ENCODE measurements at places on chromosomes 4 and X.

DNA sequence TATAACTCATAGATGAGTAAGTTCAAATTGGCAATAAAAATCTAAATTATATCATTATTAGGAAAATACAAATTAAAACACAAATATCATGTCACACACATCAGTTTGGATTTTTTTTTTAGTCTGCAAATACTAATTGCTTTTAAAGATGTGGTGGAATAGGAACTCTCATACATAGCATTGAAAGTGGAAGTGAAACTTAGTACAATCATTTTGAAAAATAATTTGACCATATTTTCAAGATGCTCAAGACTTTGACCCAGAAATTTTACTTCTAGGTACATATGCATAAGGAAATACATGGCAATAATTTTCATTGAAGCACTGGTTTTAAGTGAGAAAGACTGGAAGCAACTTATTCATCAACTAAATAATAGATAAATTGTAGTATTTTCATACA, 147.5 kb upstream of the SMIM31 start:
- no peak for DNase-seq

DNA sequence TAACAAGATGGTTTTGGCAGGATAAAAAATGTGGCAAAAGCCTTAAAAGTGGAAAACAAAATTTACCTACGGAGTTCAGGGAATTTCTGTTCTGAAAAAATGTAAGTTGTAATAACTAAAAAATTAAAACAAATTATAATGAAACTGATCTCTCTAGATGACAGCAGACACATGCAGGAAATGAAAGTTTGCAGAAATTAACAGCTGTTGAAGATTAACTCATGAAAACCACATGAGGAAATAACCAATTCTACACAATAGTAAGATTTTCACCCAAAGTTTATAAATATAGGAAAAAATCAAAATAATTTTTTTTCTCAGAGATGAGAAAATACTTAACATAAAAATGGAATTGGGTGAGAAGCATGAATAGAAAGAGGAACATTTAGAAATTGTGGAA, 47.5 kb upstream of the UGT2B15 start:
- DNase-seq = no peak

GRCh38 chr4:41069838-41070237, 144.5 kb downstream of the APBB2 start:
- no peak for DNase-seq

DNA sequence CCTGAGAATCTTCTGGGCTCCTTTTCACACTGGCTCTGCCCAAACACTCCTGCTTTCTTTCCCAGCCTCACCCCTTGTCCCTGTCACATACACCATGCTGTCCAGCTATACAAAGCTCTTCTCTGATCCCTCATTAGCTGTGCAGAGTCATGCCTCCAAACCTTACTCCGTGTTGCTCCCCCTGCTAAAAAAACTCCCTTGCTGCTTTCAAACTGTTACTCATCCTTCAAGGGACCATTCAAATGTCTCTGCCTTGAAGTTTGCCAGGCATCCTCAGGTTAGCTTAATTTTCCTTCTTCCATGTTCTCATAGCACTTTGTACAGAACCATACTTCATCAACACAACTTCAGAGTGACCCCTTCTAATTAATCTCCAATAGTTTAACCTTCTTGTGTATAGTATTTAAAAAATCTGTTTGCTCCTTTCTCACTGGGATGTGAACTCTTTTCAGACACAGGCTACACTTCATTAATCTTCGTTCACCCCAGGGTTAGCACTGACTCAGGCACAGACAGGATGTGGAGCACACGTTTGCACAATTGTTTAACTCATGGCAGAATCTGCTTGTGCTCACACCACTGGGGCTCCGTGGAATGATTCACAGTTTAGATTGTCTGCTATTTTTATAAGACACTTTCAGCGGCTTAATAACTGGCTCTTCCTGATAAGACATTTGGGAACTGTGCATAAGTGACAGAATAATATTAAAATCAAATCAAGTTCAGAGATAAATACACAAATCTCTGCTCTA, 21.4 kb upstream of the SEL1L3 start:
- no peak for DNase-seq

- DNase-seq = no peak
These were observed 14.5 kb downstream of the TNIP2 start for GRCh38 chr4:2741626-2742025.

DNA sequence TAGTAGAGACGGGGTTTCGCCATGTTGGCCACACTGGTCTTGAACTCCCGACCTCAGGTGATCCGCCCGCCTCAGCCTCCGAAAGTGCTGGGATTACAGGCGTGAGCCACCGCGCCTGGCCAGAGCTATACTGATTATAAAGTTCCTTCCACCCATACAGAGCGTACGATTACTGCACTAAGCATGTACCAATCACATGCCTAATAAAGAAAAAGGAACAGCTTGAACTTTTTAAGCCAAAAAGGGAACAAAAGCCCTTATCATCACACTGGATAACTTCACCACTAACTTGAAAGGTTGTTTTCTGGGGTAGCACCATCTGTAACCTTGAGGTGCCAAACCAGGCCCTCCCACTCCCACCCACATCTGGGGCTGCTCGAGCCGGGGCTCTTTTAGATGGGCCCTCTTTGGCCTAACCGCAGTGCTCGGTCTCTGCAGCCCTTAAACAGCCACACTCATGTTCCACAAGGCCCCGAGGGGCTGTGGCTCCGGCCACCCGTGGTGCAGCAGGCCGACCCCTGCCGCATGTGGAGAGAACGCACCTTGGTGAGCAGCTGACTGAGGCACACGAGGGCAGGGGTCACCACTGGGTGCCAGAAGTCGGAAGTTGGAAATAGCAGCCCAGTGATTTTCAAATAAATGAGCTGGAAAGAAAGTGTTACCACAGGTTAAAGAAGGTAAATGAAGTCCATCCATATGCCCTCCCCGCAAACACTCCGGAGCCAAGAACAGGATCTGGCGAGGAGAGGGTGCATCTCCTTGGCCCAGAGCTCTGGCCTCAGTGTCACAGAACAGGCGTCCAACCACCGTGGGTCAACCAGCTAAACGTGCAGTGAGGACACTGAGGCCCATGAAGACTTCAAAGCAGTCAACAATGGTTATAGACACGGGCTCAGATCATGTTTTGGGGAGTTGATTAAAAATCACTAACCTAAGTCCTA, 18.4 kb downstream of the NOP14 start:
- no peak for DNase-seq

DNA sequence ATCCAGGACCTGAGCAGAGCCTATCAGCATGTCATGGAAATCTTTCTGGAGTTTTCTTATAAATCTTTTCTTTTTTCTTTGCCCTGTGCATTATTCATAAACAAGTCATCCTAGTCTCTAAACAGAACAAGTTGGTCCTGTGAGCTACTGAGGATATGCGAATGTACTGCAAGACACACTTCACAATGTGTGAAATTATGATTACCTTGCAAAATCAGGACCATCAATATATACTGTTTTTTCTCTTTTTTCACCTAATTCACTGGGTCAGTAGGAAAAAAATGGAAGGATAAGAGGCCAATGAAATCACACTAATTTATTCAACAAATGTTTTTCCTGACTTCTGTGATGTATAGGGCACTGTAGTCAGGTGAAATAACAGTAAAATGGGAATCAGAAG, 14.4 kb upstream of the SORBS2 start:
- DNase-seq = no peak

DNA sequence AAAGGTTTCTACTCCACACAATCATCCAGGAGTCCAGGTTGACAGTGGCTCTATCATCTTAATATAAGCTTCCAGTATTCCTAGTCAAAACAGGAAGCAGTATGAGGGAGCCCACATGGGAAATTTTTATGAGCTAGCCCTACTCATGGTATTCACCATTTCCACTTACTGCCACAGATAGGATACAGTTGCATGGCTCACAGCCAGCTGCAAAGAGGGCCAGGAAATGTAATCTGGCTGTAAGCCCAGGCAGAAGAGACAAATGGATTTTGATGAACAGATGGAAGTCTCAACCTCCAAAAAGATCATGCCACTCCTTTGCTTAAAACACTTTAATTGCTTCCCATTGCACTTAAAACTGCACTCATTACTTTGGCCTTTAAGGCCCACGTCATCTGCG, 150.6 kb downstream of the ADAMTS3 start:
- no peak for DNase-seq

GRCh38 chr4:109266236-109266635, 36.2 kb downstream of the COL25A1 start:
- no peak for DNase-seq

DNA sequence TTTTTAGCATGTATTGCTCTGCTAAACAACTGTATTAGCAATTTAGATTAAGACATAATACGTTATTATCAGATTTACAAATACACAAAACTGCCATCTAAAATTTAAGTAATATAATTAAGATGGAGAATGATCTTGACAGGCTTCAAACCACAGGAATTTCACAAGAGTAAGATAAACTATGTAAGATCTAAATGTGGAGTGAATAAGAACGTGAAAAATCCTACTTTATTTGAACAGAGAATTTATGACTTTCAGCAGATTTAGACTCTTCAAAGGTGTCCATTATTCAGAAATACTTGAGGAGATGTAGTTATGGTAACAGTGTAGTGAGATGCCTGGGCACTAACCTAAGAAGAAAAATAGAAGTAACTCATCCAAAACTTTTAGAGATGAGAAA, 73.2 kb downstream of the SLC4A4 start:
- DNase-seq = no peak

GRCh38 chr4:35541888-35542213, 702.5 kb downstream of the ARAP2 start:
- DNase-seq = no peak

- no peak for DNase-seq
These were observed 344.5 kb downstream of the BMPR1B start for GRCh38 chr4:95102162-95102790.

DNA sequence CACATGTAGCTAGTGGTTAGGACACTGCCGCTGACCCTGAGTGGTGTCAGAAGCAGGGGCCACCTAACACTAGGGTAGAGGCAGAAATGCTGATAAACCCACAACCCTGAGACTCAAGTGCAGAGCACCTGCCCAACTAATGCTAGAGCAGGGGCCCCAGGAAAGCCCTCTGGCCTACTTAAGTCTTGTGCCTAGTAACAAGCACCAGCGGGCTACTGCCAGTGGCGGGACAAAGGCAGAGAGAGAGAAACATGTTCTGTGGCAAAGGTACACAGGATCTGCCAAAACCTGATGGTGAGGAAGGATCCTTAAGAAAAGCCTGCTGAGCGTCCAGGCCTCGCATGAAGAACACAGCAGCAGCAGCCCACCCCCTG, 172.4 kb downstream of the PRDM5 start:
- DNase-seq = no peak

- DNase-seq = no peak
These were observed 43.1 kb downstream of the CXXC4 start for GRCh38 chr4:104451573-104451972.

DNA sequence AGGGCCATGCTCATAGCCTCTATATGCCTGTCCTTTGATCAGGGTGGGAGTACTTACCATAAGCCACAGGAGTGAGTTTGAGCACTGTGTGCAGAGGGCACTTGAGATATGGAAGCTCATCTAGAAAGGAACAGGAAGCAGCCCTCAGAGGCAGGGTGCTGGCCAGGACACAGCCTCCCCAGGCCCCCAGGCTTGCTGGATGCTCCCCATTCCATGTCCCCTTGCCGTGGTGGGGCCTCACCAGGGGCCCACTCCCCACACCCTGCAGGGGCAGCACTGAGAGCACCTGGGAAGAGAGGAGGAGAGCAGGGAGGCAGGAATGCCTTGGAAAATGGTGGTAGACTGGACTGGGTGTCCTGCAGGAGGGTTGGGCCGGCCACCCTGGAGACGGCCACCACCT, 14.3 kb downstream of the TRO start:
- no peak for DNase-seq

DNA sequence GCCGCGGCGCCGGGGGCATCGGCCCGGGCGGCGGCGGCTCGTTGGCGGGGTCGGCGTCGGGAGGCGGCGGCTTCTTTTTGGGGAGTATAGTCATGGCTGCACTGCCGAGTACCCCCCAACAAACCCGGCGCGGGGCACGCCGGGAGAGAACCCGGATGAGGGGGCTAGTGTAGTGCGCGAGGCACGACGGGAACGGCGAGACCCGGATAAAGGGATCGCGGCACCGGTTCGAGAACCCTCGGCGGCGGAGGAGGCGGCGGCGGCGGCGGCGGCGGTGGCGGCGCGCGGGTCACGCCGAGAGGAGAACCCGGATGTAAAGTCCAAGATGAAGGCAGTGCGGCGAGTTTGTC, at the start of gene OTUD5:
TSS of gene OTUD5 (minus strand) at position 131 of the 350 bp plus-strand sequence. CDS start at position 94, 37 bp downstream.
- peak; percentile 62 for DNase-seq

DNA sequence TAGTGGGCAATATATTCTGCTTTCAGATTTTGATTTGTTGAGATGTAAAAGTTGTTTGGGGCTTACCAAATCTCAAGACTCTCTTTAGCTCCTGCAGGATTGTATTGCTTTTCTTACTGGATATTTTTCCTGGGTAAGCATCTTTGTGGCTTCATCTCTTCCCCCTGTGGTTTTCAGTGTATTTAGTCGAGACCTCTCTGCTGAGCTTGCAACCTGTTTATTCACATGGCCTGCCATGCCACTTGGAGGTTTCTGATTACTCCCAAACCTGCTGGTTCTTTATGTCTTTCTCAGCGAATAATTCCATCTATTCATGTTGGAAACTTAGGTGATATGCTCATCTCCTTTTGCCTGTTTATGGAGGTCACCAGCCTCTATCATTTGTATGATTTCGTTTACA, 10.9 kb downstream of the CCNG2 start:
- no peak for DNase-seq

- no peak for DNase-seq
These were observed 379.1 kb downstream of the AR start for GRCh38 chrX:67922966-67923365.

- no peak for DNase-seq
These were observed 6.0 kb downstream of the PTPN13 start for GRCh38 chr4:86600007-86600653.

- DNase-seq = no peak
These were observed 3.3 kb downstream of the RPS4X start for GRCh38 chrX:72273718-72274117.

GRCh38 chrX:71660562-71661416, 6.6 kb upstream of the LOC101059915 start:
- DNase-seq = no peak

DNA sequence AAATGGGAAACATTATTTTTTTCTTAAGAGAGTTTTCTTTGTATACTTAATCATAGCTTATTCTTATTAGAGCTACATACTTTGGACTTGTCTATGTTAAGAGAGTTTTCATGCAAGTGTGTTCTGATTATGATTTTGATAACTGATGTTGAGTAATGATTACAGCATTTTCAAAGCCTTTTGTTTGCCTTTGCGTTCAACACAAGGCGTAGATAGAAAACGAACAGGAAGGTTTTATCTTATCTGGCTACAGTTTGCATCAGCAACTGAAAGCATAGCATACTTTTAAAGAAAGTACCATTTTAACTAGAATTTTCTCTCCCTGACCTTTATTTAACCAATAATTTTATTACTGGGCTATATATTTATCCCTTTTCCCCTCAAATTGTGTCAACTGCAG, 51.6 kb upstream of the PDLIM5 start:
- DNase-seq = no peak

- no peak for DNase-seq
These were observed 431.8 kb downstream of the BCOR start for GRCh38 chrX:39665830-39666518.

DNA sequence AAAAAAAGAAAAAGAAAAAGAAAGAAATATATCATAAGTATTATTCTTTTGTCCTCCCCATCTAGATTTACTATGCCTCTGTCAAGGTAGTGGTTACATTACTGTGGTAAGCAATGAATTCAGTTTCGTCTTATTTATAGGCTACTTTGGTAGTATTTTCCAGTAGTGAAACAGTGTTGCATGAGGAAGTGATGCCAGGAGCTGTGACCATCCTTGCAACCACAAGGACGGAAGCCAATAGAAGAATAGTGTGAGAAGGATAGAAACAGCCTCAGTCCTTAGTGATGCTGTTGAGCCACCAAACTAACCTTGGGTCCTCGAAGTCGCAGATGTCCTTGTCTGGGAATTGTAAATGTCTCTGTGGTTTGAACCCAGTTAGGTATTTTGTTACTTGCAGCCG, 328.5 kb downstream of the PPP3CA start:
- peak; percentile 66 for DNase-seq
